ENCODE measurements at places on chromosomes 2 and 18.

DNA sequence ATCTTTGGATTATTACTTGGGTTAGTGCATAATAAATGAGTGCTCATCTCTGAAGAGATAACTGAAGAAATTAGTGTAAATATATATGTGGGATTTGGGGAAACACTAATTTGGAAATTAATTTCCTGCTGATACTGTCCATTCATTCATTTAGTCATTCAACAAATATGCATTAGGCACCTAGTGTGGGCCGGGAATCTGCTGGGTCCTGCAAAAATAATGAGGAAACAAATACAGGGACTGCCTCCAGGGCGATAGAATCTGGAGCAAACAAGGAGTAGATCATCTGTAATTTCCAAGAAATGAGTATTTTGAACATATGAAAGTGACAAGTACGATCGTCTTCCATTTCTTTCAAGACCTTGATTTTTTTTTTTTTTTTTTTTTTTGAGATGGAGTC lies 203.7 kb upstream of the LYPD1 start:
- ATAC-seq = no peak

- no peak for ATAC-seq
Measured at GRCh38 chr2:179818546-179818945, 42.9 kb downstream of the ZNF385B start.

GRCh38 chr2:8215982-8216381 lies 465.9 kb upstream of the ID2 start:
- ATAC-seq = no peak

DNA sequence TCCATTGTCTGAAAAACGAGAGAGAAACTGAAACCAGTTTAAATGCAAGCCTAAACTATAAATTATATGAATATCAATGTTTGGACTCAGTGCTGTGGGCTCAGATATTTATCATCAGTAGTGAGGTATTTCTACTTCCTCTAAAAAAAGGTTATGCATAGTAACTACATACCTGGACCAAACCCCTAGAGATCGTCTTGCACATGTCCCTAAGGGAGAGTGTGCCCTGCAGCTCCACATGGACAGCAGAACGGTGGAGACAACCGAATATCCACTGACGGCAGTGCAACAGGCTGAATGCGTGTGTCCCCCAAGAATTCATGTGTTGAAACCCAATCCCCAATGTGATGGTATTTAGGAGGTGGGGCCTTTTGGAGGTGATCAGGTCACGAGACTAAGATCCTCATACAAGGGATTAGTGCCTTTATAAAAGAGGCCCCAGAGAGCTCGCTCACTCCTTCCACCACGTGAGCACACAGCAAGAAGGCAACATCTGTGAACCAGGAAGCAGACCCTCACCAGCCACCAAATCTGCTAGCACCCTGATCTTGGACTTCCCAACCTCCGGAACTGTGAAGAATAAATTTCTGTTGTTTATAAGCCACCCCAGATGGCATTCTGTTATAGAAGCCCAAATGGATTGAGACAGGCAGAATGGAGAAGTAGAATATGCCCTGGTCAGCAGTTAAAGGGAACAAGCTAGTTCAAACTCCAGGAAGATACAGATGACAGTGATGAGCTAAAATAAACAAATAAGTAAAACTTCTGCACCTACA lies 208.4 kb downstream of the ANAPC1 start:
- no peak for ATAC-seq

DNA sequence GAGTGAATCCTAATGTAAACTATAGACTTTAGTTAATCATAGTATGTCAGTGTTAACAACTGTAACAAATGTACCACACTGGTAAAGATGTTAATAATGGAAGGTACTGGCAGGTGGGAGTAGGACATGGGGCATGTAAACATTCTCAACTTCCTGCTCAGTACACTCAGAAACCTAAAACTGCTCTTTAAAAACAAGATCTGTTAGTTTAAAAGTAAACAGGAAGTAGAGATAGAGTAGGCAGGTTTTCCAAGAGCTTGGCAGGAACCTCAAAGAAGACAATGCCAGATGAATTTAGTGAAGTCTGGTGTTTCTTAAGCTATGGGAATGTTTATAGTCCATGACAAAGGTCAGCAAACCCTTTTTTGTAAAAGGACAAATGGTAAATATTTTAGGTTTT lies 46.6 kb downstream of the CCDC138 start:
- ATAC-seq = peak; percentile 30

DNA sequence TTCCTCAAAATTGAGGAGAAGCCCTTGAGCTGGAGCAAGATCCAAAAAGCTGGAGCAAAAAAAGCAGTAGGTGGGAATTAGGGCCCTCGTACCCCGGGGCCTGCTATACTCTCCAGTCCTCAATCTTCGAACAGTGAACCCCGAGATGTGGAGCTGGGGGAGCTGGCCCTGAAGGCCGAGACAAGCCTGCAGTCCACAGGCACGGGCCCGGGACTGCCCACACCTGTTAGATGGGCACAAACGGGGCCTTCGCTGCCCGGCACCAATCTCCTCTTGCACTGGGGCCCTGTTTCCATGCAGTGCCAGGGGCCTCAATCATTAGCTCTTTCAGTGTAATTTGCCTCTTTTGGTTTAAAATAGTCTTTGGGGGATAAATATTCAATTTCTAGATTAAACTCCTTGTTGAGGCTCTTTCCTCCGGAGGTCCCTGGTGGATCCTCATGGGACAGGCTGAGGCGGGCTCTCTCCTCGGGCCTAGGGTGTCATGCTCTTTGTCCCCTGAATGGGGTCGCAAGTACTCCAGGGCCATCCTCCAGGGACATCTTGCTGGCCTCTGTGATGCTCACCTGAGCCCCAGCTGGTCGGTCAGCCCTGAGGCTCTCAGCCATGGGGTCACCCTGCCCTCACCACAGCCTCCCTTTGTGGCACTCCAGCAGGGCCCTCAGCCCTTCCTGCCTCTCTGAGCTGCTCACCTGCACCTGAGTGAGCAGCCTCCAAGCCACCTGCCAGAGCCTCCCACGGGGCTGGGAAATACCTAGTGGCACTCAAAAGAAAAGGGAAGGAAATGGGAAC lies 223.6 kb downstream of the ALPK2 start:
- no peak for ATAC-seq

DNA sequence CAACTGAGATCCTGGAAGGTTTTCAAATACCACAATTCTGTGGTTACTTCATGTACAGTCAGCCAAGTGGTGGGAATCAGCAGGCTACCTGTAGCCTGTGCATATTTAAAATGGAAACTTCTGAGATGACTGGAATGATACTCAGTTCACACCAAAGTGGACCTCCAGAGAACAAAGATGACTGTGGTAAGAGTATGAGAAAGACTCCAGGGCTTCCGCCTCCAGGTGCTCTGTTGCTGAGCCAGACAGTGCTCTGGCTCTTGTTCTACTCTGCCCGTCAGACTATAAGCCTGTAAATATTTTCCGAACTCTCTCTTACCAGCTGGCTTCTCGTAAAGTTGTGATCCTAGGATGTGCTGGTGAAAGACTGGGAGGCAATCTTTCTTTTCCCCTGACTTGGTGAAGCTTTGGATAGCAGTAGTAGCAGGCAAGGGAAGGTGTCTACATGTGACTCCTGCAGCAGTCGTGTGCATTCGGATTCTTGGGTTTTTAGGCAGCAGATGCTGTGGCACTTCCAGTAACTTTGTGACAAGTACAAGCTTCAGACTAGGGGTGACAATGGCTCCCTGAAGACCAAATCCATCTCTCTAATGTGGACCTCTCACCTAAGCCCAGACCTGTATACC lies 23.1 kb downstream of the ST3GAL5 start:
- ATAC-seq = peak; percentile 85

- no peak for ATAC-seq
Measured at GRCh38 chr2:235616885-235617284, 123.0 kb downstream of the AGAP1 start.

DNA sequence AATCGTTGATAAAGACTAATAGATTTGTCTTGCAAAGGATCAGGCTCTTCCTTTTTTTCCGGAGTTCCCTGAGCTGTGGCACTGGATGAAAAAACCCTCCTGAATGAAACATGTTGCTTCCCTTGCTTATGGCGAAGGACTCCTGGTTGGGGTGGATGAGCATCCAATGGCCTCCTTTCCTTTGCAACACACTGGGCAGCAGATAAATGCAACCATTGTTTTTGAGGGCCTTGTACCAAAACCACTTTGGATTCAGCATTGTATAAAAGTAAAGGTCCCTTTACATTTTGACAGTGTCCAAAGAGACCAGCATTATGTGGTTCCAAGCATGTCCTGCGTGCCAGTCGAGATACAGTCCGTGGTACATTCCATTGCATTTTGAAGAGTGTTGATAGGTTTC lies 44.7 kb downstream of the FAM210A start:
- ATAC-seq = no peak

- ATAC-seq = peak; percentile 61
Measured at GRCh38 chr2:118032169-118033013, 18.5 kb upstream of the CCDC93 start.

GRCh38 chr2:57891086-57891712 lies 155.4 kb upstream of the VRK2 start:
- no peak for ATAC-seq

DNA sequence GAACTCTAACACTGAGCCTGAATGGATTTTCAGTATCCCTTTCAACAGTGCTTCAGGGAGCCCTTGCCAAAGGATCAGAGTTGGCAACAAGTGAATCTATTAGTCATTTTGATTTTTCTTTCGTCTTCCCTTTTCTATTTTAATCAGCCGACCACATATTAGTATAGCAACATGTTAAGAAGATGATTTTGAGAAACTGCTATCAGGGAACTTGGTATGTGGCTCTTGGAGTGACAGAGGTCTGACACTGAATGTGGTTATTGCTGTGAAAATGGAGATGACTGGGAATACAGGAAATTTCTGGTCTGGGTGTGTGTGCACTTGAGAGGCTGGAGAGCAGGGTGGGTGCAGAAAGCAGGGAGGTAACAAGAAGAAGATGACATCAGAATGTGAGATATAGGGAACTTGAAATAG lies 28.7 kb upstream of the IL1RL1 start:
- peak; percentile 30 for ATAC-seq

DNA sequence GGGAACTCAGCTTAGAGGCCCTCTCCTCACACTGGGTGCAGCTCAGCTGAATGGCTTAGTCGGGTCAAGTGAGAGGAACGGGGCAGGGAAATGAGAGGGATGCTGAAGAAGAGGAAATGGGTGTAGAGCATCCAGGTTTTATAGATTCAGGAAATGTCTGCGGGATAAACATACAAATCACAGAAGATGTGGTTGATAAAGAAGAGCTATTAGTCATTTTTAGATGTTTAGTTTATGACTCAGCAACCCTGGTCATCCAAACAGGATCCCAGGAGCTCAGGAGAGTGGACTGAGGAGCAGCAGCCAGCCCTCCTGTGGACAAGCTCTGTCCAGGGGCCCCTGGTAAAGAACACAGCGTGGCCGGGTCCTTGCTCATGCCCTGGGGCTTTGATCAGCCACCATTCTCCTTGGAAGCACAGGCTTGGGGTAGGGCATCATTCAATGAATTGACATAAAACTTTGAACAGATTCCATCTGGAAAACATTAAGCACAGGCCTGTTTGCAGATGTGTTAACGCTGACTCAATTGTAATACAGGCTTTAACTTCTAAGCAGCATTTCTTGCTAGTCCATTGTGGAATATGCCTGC lies 83.0 kb downstream of the NPAS2 start:
- ATAC-seq = no peak

DNA sequence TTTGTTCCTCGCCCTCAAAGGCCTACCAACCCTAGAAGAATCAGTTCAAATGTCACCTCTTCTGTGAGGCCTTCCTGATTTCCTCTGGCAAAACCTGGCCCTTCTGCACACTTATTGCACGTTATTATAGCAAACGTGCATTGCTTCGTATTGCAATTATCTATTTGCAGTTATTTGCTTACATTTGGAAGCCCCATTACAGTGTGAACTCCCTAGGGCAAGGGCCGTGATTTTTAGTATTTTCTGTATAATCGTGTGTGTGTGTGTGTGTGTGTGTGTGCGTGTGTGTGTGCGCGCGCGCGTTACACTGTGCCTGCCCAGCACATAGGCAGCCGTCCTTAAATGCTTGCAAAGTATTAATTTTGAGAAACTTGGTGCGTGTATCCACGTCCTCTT lies 460 bp upstream of the SEMA4F start:
- peak; percentile 25 for ATAC-seq

GRCh38 chr18:28768791-28769768 lies 592.1 kb upstream of the CDH2 start:
- no peak for ATAC-seq

- peak; percentile 53 for ATAC-seq
Measured at GRCh38 chr2:61356261-61356957, 114.5 kb downstream of the USP34 start.

DNA sequence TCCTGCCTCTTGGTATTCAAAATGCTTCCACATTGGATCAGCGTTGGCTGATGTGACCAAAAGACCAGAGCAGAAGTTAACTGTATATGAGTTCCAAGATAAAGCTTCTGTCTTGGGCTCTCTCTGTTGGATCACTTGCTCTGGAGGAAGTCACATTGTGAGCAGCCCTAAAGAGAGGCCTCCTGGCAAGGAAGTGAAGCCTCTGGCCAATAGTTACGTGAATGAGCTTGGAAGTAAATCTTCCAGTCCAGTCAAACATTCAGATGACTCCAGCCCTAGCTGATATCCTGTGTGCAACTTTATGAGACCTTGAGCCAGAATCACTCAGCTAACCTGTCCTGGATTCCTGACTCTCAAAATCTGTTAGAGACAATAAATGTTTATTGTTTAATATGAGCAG lies 67.7 kb upstream of the CDKL4 start:
- ATAC-seq = no peak

- ATAC-seq = no peak
Measured at GRCh38 chr2:127094509-127095366, 12.2 kb downstream of the BIN1 start.

GRCh38 chr18:23137788-23138216 lies 2.5 kb downstream of the CABLES1 start:
- ATAC-seq = no peak

DNA sequence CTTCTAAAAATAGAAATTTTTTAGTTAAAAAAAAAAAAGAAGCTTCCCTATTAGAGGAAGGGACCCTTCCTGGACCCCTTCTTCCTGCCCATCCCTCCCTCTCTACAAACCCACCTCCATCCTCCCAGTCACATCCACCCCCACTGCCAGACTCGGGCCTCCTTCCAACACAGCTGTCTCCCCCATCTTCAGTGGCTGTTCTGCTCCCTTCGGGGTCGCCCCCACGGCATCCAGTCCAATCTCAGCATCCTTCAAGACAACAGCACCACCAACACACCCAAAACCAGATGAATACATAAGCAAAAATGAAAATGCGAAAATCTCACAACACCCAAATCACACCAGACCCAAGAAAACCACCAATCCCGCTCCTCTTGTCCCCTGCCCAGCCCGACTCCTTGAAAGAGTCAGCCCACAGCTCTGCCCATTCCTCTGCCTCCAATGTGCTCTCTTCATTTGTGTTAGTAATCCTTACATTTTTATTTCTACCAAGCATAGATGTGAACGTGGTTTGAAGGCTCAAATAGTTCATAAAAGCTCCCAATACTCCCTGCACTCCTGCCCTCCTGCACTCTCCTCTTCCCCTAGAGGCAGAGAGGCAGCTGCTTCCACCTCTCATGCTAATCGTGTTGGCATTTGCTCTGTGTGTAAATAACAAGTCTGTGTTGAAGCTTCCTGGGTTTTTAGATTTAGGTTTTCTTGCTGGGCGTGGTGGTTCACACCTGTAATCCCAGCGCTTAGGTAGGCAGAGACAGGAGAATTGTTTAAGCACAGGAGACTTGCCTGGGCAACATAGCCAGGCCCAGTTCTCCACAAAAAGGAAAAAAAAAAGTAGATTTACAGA lies 37.0 kb downstream of the MAL start:
- peak; percentile 18 for ATAC-seq

All from activated CD4-positive, CD25-positive, alpha-beta regulatory T cell treated with anti-CD3 and anti-CD28 coated beads, Interleukin-2, amount 50 U/mL, for 24 hours (primary cell).